DMS79 (cell line): ENCODE measurements at places on chromosomes 5 and 9.

DNA sequence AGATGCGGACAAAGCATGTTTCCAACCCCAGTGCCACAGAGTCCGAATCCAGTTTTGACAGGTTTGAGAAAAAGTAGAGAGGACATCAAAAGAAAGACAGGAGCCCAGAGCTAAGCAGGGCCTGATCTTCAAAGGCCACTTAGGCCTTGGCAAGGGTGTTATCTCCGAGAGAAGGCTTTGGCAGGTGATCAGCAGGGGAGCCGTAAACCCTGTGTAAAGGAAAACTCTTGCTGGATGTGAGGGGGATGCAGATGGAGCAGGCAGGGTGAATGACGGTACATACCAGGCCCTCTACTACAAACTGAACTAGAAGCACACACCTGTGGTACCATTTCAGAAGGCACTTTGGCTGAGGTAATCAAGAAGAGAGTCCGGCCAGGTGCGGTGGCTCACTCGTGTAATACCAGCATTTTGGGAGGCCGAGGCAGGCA lies 1.4 kb upstream of the HNRNPH1 start:
- DNase-seq = peak; percentile 68

DNA sequence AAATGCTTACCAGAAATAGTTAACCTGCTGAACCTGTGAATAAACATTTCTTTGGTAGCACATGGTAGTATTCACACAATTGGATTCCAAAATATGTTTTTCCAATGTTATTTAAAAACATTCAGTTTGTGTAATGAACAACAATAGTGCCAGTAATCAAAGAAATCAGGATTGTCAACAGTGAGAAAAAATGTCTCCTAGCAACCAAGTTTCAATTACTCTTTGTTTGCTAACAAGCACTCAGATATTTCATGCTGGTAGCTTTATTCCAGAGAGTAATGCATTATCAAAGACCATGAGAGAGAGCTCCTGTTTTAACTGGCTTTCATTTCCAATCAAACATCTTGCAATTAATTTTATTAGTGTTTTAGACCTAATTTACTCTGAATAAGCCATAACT lies 768.1 kb upstream of the GRAMD2B start:
- DNase-seq = no peak

- no peak for DNase-seq
Observed at GRCh38 chr5:149280124-149280523, 8.5 kb downstream of the AFAP1L1 start.

- no peak for DNase-seq
Observed at GRCh38 chr9:123445116-123445515, 89.1 kb downstream of the CRB2 start.

DNA sequence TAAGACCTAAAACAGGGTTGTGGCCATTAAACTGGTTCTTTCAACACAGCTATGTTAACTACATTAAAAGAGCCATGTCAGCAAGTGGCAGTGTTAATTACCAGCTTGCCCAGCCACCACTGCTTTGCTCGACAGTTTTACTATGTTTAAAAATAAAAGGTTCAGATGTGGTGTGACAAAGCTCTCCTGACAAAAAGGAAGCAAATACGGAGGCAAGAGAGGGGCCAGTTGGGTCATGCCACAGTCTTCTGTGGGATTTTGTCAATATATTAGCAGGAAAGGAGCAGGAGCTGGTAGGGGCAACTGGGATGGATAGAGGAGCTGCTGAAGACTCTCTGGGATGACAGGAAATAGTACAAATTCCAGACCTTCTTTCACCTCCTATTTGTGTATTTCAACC lies 113.5 kb upstream of the PCA3 start:
- DNase-seq = no peak

GRCh38 chr5:54013556-54014194 lies 296.7 kb downstream of the ARL15 start:
- DNase-seq = no peak

- no peak for DNase-seq
Observed at GRCh38 chr5:59559323-59559722, 334.2 kb downstream of the PDE4D start.

GRCh38 chr5:60196385-60197113 lies 303.0 kb upstream of the PDE4D start:
- no peak for DNase-seq

DNA sequence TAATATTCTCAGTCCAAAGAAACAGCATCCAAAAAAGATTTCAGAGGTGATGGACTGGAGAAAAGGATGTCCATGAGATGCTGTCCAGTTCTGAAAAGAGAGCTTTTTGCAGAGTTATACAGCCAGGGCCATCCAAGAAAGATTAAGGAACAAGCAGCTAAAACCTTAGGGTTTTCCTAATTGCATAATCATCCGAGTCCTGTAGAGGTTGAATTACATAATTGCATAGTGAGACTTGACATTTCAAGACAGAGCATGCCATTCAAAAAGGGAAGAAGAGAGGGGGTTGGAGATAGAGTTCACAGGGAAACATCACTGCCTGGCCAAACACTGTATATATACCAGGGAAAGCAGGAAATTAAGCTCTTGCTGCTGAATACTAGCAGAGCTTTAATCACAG lies 1729.2 kb upstream of the WWC1 start:
- DNase-seq = no peak

DNA sequence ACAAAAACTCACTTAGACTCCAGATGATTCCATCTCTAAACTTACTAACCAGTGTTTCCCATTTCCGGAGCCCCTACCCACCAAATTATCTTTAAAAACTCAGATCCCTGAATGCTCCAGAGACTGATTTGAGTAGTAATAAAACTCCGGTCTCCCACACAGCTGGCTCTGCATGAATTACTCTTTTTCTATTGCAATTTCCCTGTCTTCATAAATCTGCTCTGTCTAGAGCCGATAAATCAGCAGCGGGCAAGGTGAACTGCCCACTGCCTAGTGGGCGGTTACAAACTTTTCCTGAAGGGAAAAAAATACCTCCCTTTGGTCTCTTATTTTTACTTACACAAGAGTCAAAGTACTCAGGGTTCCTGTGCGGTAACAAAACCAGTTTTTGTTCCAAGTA lies 624.4 kb upstream of the RORB start:
- DNase-seq = no peak

DNA sequence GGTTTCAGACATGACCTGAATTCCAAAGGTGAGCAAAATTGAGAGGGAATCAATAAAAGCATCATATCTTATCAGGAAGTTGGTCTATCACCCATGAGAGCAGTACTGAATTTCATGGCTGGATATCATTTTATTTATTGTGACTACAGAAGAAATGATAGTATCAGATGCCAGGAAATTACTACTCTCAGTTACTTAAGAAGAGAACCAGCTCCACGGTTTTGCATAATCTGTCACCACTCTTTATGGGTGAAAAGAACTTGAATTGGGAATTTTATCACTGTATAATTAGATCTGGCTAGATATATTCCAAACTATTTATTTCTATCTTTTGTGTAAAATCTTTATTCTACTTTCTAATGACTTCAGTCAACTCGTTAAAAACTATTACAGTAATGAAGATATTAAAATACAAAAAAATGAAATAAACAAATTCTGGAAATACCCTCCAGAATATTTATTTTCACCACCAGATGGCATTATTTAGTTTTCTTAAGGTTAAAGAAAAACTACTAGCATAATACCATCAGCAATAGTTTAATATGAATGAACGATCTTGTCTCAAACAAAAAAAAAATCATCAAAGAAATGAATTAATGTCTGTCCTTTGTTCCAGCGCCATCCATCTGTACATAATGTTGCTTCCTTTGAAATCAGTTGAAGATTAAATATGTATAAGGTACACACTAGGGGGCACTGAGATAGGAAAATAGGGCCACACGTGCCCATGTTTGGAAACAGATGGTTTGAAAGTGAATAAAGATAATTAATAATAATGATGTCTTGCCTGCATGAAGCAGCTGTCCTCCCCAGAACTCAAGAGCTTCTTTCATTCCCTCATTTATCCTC lies 84.7 kb upstream of the SLCO6A1 start:
- DNase-seq = no peak

- no peak for DNase-seq
Observed at GRCh38 chr5:139181322-139181730, 16.8 kb downstream of the SIL1 start.

- DNase-seq = no peak
Observed at GRCh38 chr5:21680196-21680595, 1172.9 kb downstream of the CDH12 start.

- DNase-seq = no peak
Observed at GRCh38 chr5:148858547-148858946, 32.1 kb downstream of the ADRB2 start.

- no peak for DNase-seq
Observed at GRCh38 chr5:143674469-143674786, 137.5 kb upstream of the HMHB1 start.

DNA sequence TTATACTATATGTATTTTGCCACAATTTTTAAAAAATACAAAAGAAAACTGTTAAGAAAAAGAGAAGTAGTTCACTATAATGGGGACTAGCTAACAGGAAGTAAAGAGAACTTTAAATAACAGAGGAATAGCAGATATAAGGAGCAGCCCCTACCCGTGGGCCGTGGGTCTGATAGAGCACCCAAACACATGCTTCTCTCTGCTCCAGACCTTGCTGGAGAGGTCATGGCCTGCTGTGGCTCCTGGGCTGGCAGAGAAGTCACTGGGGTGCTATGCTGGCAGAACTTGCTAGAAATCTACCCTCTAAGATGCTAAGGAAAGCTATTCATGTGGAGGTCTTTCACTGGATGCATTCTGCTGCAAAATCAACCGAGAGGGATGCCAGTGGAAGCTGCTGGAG lies 10.0 kb upstream of the TNFAIP8 start:
- no peak for DNase-seq

DNA sequence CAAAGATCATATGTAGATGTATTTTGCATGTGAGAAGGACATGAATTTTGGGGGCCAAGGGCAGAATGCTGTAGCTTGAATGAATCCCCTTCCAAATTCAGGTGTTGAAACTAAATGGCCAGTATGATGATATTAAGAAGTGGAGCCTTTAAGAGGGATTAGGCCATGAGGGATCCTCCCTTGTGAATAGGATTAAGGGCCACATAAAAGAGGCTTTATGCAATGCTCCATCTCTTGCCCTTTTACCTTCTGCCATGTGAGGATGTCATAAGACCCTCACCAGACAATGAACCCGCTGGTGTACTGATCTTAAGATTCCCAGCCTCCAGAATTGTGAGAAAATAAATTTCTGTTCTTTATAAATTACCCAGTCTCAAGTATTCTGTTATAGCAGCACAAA lies 206.1 kb downstream of the YTHDC2 start:
- DNase-seq = no peak

DNA sequence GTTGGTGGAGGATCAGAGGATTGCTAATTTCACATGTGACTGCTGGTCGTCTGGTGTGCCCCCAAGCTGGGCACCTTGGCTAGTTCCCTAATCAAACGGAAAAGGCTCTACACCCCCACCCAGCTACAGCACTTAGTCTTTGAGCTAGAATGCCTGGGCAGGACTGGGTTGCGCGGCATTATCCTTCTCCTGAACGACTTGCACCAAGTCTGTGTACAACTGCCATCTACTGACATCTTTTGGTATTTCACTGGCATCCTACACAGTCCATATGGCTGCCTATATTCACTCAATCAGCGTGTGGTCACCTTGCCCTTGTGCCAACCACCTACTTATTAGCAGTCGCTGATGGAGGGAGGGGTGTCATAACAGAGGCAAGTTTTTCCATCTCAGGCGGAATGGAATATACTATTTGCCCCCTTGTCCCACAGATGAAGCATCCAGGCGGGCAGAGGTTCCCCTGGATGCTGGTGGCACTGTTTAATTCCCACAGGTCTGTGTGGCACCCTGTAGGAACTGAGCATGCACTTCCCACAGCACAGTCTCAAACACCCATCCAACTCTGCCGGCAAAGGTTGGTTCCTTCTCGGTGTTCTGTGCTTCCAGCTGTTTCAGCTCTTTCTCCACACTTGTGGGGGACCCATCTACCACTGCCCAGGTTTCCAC lies 150.1 kb downstream of the OSTF1 start:
- no peak for DNase-seq

GRCh38 chr5:152271420-152271819 lies 133.7 kb downstream of the NMUR2 start:
- no peak for DNase-seq

- DNase-seq = no peak
Observed at GRCh38 chr5:131413605-131414559, 150.0 kb downstream of the CDC42SE2 start.

DNA sequence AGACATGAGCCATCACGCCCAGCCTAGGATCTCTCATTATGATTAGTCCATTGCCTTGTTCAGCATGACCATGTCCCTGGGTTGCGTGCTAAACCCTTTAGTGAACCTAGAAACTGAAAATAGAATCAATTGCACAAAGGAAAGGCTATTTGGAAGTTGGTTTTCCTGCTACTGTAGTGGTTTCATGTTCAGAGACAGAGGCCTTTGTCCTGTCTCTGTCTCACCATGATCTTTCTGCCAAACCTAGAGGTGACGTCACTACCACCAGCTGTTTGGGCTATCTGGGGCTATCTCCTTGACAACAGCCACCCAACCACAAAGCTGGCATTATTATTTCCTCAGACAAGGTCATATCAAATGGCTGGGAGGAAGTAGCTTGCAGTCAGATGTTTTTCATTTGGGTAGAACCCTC lies 4.0 kb upstream of the CDK5RAP2 start:
- DNase-seq = peak; percentile 11

DNA sequence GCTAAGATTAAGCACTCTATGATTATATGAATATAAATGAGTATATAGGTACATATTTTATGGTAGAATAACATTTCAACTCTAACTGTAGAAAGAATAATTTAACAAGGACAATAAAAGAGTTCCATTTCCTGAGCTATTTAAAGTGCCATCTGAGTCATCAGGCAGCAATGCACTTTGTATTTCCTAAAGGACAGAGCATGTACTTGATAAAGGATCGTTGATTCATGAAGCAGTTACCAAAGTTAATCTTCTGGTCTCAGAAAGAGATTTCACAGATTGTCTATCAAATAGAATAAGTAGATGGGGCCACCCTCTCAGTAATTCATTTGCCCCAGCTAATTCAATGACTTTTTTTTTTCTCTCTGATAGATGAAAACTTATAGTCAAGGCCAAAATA lies 747.8 kb downstream of the CDH18 start:
- no peak for DNase-seq

- no peak for DNase-seq
Observed at GRCh38 chr9:131743501-131743900, 3.6 kb upstream of the RAPGEF1 start.

DNA sequence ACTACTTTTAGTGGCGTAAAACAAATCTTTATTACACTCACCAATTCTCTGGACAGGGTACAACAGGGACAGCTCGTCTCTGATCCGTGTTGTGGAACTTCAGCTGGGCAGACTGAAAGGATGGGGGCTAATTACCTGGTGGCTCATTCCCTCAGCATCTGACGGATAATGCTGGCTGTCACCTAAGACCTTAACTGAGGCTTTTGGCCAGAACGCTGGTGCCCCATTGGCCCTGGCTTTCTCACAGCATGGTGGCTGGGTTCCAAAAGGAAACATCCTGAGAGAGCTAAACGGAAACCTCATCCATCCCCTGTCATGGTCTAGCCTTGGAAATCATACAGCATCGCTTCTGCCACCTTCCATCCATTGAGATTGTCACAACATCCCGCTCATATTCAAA lies 62.9 kb downstream of the RAI14 start:
- DNase-seq = no peak

DNA sequence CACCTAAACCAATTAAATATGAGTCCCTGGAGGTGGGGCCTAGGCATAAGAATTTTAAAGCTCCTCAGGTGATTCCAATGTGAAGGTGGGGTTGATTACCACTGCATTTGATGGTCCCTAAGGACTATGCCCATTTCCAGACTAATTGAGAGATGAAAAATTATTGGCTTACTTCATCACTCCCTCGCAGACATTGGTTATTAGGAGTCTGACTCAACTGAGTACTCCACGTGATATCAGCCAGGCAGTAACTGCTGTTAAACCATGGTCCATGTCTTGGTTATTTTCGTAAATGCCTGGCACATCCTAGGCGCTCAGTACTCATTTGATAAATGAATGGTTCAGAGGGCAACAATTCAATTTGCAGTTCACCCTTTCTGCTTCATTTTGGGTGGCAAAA lies 54.5 kb downstream of the PUM3 start:
- DNase-seq = no peak
